Left cardiac atrium (tissue), 4 donors: ENCODE measurements at places on chromosomes 11 and 22. TPM values are rescaled to one million over a fixed set of nuclear protein-coding genes. Genes with fewer than 3 reads are reported as not detected.
A peak's percentile ranks its signal among the peaks of the same experiment; 100 is the strongest.

The MPZL3 gene
- total RNA-seq, result 1.0 TPM

GRCh38 chr11:18804199-18804999 lies 12.8 kb upstream of the PTPN5 start:
- DNase-seq, result no peak

DNA sequence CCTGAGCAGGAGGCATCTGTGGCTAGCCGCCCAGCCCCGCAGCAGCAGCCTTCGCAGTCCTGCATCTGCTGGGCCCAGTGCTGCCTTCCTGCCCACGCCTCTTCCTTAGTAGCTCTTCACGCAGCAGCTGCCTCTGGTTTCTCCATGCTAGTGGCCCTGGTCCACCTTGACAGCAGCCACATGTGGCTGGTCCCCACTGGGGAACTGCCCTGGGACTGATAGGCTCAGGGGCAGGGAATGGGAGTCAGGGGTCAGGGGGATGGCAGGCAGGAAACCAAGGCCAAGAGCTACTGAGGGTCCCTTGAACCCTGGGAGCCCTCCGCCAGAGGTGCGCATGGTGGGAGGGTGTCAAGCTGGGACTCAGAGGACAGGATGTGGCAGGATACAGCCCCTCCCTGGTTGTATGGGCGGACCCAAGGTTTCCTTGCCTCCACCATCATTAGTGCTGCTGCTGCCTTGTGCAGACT lies 99.4 kb upstream of the PITPNB start:
- DNase-seq, result peak; percentile 14

DNA sequence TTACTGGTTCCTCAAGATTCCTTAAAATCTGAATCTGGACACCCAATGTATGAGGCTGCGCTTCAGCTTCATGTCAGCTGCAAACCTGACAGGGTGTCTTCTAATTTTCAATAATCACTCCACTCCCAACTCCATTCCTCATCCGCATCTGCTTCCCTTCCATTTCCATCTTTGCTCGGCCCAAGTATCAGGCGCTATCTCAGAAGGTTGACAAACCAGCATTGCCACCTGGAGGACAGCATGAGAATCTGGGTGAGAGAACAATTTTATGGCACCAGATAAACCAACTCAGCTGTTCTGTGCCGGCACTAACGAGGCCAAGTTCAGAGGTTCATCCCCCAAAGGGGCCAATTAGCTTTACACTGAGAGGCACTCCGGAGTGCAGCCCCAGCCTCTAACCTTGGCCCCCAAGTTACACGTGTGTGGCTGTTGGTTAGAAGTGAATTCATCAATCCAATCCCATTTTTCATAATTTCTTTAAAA lies 79.1 kb upstream of the LMO2 start:
- DNase-seq, result peak; percentile 41

GRCh38 chr22:40189997-40190396 lies 12.3 kb downstream of the TNRC6B start:
- no peak for DNase-seq

DNA sequence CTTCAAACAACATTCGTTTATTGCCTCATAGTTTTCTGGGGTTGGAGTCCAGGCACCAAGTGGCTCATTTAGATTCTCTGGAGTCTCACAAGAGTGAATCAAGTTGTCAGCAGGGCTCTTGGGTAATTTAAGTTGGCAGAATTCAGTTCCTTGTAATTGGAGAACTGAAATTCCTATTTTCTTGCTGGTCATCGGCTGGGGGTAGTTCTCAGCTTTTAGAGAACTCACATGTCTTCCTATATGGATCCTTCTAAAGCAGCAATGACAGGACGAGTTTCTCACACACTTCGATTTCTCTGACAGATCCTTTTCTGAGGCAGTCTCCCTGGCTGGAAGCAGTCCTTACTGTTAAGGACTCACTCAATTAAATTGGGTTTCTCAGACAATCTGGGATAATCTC lies 17.3 kb upstream of the OOSP4B start:
- no peak for DNase-seq

The GAL3ST3 gene
- 7.8 TPM for total RNA-seq

GRCh38 chr11:77589181-77589520 lies 602 bp upstream of the AQP11 start:
- no peak for DNase-seq

- DNase-seq, result no peak
Observed at GRCh38 chr11:19660076-19660475, 52.6 kb upstream of the NAV2 start.

- DNase-seq, result no peak
Observed at GRCh38 chr22:37254867-37255233, 10.8 kb upstream of the RAC2 start.

GRCh38 chr22:40180403-40180802 lies 2.7 kb downstream of the TNRC6B start:
- DNase-seq, result no peak

The E2F8 gene
- 3.4 TPM for total RNA-seq

DNA sequence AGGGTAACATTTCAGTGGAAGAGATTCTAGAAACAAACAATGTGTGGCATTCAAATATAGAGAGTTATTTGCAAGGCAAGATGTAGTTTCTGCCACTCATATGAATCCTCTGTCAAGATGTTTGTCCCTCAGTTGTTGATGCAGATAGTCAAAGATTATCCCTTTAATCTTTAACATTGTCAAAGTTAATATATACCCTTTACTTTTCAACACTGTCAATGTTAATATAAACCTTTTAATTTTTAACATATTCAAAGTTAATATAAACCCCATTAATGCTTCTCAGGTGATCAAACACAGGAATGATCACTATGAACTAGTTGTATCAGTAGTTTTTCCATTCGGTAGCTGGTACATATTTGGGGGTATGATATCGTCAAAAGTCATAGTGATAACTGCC lies 51.9 kb upstream of the PICALM start:
- no peak for DNase-seq

- peak; percentile 59 for DNase-seq
Observed at GRCh38 chr22:17785185-17786184, 11.2 kb upstream of the BID start.

The ART5 gene
- 0.21 TPM for total RNA-seq

The PTPRCAP gene
- total RNA-seq, result 4.7 TPM

The CLCF1 gene
- 1.1 TPM for total RNA-seq

DNA sequence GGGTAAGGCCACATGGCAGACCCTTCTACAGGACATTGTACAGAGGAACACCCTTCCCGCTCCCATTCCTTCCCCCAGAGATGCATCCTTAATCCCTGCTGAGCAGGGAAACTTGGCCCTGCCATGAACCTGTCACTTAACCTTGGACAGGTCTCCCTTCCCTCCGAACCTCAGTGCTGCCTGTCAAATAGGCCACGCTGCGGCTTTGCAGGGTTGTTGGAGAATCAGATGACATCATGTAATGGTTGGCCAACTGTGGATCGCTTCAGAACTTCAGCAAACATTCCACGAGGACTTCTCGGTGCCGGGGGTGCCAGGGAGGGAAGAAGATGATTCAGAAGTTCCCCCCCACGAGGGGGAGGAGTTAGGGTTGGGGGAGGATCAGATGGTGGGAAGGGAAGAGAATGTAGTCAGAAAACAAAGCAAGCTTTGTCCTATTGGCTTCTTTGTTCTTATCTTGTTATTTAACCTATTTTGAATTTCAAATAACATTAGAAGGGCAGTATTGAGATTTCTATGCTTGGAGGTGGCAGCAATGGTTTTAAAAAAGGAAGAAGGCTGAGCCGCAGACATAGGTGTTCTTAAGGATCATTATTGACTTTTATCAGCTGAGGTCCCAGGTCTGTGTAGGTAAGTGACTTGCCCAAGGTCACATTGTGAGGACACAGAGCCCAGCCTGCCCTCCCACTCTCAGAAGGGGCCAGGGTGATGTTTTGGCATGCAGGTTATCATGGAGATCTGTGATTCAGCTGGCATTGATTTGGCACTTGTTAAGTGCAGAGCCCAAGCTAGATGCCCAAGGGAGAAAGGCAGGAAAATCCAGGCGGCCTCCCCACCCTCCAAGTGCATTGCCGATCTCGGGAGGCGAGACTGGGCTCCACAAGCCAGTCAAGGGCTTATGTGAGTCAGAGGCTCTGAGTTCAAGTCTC lies 3.1 kb downstream of the CDC42EP1 start:
- DNase-seq, result peak; percentile 80

DNA sequence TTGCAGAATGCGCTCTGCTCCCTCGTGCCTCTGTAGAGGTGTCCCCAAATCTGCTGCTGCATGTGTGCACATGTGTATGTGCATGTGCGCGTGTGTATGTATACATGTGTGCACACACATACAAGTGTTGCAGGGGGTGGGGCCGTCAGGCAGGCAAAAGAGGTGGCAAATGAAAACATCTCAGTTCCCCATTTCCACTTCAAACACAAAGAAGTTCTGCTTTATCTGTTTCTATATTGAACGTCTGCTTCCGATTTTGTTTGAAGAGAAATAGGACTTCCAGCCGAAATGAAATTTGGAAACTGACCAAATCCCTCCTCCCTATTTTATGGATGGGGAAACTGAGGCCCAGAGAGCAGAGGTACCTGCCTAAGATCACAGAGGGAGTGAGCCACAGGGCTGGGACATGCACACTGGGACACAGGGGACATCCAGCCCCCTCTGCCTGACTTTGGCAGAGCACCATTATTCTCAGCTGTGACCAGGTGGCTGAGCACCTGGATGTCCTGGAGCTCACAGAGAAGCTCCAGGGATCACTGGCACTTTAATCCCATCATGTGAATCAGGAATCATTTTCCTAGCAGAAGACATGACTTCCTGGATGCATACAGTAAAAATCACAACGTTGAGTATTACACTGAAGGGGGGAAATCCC lies 41.2 kb upstream of the ALX4 start:
- no peak for DNase-seq

The WEE1 gene
- total RNA-seq, result 25.3 TPM

- no peak for DNase-seq
Observed at GRCh38 chr11:12505183-12505582, 127.8 kb downstream of the PARVA start.

GRCh38 chr11:57460758-57461749 lies 726 bp downstream of the RTN4RL2 start:
- DNase-seq, result no peak

- no peak for DNase-seq
Observed at GRCh38 chr22:25007444-25008106, 55.1 kb downstream of the KIAA1671 start.

The ARHGAP8 gene
- 0.89 TPM for total RNA-seq

The GLYATL1 gene
- total RNA-seq, result not detected

The PRDX5 gene
- 264 TPM for total RNA-seq

- DNase-seq, result no peak
Observed at GRCh38 chr11:83222499-83222898, 29.0 kb downstream of the ANKRD42 start.

DNA sequence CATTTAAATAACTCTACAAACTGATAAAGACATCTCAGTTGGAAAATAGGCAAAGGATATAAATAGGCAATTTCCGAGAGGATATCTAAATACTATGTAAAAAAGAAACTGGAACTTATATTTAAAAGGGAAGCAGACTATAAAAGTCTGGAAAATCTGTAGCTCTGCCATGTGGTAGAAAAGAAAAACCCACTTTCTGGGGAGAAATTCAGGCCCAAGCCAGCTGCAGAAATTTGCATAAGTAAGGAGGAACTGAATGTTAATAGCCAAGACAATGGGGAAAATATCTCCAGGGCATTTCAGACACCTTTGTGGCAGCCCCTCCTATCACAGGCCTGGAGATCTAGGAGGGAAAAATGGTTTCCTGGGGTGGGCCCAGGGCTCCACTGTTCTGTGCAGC lies 97.8 kb upstream of the ZBED5 start:
- no peak for DNase-seq

The TTC36 gene
- not detected for total RNA-seq

- no peak for DNase-seq
Observed at GRCh38 chr11:77505956-77506355, 32.1 kb upstream of the PAK1 start.

The CEND1 gene
- total RNA-seq, result not detected

- DNase-seq, result no peak
Observed at GRCh38 chr11:92796744-92797143, 172.7 kb upstream of the MTNR1B start.

DNA sequence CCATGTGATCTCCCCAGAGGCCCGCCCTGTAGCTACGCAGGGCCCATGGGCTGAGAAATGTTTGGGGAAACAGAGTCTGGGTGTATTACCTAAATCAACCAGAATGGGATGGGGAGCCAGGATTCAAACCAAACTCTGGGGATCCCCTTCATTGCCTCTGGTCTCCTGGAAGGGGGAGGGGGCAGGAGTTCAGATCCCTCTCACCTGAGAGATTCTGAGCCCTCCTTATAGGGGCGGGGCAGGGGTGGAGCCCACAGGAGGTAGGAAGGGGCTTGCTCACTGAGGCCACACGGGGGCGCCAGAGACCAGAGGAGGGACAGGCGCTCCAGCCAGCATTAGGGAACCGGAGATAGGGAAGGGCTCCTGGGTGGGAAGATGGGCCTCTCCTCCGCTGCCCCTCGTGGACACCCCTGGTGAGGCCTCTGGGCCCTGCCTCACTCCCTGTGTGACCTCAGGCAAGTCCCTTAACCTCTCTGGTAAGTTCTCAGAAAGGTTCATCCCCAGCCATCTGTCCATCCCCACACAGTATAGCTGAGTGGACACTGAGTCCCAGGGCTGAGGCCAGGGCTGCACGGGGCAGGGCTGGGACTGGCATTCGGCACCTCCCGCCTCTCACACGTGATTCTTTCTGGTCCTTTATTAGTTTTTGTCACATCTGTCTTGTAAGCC lies 2.7 kb upstream of the CDC42BPG start:
- DNase-seq, result peak; percentile 93

GRCh38 chr22:20777420-20778177 lies 3.7 kb downstream of the SERPIND1 start:
- DNase-seq, result peak; percentile 25

DNA sequence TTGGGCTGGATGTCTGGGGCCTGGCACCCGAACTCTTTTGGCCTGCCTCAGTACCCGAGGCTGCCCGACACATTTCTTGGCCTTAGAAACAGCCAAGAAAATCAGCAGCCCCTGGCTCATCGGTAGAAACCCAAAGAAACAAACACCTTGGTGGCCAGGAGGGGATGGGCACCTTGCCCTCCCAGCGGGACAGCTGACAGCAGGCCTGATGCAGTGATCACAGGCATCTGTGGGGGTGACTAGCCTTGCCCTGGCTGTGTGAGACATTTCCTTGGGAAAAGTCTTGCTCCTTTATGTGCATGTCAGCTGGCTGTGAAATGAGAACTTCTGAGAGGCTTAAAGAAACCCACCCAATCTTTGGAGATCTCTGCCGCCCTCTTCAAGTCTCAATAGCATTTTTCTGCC lies 60.9 kb downstream of the SMIM38 start:
- DNase-seq, result no peak

The GGTLC2 gene
- not detected for total RNA-seq

- DNase-seq, result no peak
Observed at GRCh38 chr11:704228-704674, 1.8 kb upstream of the EPS8L2 start.

DNA sequence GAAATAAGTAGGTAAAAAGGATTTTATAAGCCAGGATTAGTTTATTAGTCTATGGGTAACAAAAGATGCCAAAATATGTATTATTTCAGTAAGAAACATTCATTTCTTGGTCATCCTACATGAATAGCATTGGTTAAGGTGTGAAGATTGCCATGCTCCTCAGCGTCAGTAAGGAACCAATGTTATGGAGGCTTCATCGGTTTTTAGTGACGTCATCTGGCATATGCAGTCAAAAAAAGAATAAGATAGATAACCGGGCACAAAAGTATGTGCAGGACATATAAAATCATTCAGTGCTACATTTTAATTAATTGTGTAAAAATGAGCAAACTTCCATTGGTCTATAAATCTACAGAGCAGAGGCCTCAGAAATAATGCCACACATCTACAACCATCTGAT lies 29.4 kb downstream of the TRIM5 start:
- no peak for DNase-seq
